Kidney epithelial cell (primary cell): ENCODE measurements at places on chromosomes 1 and 21.
A peak's percentile ranks its signal among the peaks of the same experiment; 100 is the strongest.

DNA sequence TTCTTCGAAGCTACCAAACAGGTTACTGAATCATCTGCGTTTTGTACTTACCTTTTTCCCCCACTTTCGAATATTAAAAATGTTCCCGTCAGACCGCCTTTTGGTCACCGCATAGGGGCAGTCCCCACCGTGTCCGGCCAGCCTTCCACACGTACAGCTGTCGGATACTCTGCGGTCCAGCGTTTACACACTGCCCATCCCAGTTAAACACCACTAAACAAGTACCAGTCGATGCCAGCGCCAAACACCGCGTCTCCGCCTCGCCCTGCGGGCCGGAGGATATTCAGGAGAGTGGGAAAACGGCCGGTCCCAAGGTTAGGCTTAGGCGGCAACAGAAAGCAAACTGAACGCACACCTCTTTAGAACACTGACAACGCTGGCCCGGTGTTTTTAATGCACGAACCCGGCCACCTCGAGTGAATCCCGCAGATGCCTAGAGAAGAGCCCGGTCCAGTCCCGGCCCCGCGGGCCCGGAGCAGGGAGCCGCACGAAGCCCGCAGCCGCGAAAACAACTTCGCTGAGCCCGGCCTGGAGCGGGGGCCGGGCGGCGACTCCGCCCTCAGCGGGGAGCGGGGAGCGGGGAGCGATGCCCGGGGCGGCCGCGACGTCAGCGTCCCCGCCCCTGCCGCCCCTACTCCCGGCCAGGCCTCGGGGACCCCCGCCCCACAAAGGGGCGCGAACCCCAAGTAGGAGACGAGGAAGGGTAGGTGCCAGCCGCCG is 730 bp upstream of the PHF13 start:
- no peak for DNase-seq

DNA sequence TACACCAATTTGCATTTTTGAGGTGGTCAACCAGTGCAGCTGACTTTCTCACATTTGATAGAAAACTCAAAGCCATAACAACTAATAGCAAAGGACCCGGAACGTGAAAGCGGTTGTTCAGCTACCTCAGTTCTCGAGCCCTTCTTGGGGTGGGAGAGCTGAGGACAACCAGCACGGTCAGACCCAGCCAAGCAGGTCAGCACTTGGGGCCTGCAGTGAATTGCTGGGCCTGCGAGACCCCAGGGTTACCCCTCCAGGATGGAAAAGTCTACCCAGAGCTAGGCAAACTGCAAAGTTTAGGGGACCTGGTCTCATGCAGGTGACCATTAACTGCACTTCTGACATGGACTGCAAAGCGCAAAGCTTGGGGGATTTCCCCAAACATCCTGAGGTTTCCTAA is 23.8 kb upstream of the AJAP1 start:
- no peak for DNase-seq

DNA sequence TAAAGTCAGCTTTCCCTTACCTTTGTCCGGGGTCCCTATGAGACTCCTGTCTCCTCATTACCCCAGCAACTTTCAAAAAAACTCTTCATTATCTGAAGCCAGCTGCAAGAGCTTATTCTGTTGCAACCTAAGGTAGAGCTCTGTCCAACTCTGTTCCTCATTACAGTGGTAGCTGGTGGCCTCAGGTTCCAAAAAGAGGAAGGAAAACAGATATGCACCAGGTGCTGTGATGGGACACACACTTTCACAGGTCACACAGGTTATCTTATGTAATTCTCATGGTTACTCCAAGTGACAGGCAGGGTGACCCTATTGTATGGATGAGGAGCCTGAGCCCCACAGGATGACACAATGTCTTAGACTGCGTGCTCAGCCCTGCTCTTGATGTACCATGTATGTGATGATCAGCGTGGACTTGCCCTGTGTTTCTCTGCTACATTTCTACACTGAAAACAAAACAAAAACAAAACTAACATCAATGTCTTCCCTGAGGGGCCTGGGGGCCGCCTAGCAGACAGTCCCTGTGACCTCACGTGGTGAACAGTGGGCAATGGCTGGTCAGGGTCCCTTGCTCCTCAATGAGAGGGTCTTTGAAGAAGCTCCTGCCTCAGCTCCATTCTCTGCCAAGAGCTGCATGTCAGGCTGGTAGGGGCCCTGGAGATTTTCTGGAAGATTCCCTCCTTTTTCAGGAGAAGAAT is 9.7 kb upstream of the TENT5C start:
- no peak for DNase-seq

GRCh38 chr1:93079685-93080141 is 630 bp downstream of the MTF2 start:
- no peak for DNase-seq

DNA sequence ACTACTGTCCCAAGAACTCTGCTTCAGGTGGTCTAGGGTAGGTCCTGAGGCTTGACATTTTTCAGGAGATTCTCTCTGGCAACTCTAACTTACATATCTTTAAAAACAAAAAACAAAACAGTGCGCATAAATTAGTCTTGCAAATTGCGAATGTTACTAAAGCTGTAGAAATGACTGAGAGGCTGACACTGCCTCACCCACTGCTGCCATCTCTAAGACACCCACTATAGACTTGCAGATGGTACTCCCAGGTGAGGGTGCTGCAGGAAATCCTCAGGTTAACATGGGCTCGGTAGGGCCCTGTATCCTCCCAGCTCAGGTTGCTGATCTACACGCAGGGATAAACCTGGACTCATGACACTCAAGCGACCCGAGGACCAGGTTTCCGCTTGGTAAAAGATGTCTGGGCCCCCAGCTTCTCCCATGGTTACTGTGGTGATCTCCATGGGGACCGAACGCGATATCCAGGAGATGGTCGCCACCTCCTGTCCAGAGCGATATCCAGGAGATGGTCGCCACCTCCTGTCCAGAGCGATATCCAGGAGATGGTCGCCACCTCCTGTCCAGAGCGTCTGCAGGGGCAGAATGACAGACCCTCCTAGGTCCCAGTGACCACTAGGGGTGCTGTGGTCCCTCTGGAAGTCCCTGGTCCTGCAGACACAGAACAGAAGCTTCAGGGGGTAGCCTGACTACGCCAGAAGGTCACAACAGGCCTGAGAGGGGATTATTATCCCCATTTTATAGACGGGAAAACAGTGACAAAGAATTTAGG is 16.2 kb upstream of the LY9 start:
- no peak for DNase-seq

DNA sequence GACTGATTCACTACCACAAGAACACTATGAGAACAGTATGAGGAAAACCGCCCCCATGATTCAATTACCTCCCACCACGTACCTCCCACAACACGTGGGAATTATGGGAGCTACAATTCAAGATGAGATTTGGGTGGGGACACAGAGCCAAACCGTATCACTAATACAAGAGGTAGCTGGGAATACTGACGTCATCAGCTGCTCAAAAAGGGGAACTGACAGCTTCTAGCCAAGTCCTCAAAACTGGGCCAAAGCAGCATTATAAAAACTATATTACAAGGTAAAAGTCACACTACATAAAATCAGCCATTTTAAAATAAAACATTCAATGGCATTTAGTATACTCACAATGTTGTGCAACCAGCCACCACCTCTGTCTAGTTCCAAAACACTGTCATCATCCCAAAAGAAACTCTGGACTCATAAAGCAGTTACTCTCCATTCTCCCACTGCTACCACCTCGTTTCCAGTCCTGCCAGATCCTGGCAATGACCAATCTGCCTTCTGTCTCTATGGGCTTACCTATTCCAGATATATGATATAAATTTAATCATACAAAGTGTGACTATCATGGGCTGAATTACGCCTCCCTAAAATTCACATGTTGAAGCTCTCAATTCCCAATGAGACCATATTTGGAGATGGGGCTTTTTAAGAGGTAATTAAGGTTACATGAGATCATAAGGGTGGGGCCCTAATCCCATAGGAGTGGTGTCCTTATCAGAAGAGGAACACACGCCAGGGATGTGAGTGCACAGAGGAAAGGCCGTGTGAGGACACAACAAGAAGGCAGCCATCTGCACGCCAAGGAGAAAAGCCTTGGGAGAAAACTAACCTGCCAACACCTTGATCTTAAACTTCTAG is 192.1 kb downstream of the SETD4 start:
- no peak for DNase-seq

DNA sequence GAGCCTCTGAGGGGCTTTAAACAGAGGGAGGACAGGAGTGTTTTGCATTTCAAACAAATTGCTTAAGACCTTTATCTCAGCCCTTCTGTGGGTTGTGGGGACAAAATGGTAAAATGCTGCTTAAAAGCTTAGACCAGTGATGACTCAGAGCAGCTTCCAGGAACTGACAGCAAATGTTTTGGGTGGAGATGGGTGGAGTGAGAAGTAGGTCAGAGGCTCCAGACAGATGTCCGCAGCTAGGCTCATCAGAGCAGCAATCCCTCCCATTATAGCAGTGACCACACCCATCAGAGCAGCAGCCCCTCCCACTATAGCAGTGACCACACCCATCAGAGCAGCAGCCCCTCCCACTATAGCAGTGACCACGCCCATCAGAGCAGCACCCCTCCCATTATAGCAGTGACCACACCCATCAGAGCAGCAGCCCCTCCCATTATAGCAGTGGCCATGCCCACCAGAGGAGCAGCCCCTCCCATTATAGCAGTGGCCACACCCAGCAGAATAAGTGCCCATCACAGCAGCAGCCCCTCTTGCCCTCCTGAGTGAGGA is 532.2 kb downstream of the MATN1 start:
- DNase-seq: no peak

- DNase-seq: no peak
Measured at GRCh38 chr21:36545776-36546511, 66.0 kb upstream of the CLDN14 start.

DNA sequence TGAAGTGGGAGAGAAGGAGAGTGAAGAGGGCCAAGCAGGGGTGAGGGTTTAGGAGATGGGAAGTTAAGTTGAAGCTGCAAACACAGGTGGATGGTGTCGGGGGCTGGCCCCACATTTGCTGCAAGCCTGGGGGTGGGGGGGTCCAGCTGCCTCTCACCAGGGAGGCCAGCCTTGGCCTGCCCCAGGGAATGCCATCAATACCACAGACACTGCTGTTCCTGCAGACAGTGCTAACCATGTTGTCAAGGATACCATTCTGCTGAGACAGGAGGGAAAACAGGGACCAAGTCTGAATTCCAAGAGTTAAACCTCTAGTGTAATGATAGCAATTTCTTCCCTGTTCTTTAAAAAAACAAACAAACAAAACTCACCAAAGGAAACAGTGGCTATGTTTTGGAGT is 8.0 kb downstream of the MECR start:
- DNase-seq: no peak

DNA sequence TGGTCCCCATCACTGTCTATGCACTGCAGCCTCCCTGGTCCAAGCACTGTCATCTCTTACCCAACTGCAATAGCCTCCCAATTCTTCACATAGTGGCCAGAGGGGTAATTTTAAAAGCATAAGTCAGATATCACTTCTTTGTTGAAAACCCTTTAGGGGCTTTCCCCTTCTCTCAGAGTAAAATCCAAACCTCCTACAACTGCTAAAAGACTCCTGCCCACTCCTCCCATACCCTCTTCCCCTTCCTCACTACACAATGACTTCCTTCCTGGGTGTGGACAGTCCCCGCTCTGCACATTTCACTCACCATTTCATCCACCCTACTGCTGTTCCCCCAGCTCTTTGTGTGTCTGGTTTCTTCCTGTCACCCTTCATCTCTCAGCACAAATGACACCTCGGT is 8.3 kb downstream of the MCOLN2 start:
- no peak for DNase-seq

DNA sequence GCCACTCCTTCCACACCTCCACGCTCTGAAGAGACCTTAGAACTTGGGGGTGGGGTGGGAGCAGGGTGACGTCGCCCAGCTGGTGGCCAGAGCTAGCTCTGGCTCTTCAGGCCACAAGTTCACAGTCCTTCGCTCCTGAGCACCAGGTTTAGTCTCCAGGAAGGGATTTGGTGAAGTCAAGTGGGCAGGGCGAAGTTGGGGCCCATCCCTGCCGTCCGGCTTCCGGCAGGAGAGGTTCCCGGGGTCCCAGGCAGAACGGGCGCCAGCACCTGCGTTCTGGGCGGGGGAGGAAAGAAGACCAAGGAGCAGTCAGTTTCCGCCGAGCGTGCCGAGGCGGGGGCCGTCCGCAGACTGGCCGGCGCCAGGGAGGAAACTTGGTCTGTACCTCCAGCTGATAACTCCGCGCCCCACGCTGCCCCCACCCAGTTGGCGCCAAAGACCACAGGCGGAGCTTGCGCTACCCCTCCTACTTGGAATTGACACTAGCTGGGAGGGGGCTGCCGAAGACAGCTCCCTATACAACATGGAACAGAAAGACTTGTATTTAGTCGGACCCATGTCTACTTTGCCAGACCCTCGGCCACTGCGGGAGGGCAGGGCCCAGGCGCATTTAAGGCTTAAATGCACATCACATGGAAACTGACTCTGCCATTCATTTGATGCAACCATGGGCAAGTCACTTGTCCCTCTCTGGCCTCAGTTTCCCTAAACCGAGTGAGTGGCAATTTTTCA is 995 bp downstream of the ID3 start:
- DNase-seq: no peak

GRCh38 chr21:43269957-43270705 is 101.3 kb downstream of the CRYAA start:
- no peak for DNase-seq

DNA sequence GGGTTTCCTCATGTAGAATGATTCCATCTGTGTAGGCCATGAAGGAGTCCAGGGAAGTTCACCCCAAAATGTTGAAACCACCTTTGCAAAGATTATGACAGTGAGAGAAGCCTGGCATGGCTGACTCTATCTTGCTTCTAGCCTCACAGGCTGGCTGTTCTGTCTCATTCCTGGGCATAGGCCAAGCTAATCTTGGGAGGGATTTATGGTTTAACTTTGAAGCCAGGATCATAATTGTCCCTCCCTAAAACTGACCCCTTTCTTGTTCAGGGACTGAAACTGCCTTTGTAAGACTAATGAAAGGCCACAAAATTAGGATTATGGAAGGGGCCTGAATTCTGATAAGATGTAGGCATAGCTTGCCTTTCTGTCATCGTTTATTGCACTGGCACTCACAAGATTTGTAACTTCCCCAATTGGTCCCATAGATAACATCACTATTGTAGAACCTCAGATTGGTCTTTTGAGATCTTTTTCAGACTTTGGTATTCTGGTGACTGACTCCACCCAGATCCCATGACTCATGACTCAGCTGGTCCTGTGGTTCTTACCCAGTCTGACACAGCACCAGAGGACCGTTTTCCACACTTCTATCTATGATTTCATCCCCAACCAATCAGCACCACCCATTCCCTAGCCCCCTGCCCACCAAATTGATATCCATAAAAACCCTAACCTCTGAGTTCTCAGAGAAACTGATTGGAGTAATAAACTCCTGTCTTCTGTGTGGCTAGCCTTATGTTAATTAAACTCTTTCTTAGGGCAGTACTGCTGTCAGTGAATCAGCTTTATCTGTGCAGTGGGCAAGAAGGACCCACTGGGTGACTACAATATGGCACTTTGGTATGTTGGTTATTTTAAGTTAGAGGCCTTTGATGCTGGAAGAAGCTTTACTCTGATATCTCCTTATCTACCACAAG is 13.6 kb upstream of the LAMTOR5 start:
- peak; percentile 19 for DNase-seq

- no peak for DNase-seq
Measured at GRCh38 chr21:42861848-42862400, 17.4 kb downstream of the WDR4 start.
